ENCODE measurements at places on chromosomes 1 and 21.

- no peak for DNase-seq
These were observed 20.7 kb upstream of the LAX1 start for GRCh38 chr1:203744075-203744972.

DNA sequence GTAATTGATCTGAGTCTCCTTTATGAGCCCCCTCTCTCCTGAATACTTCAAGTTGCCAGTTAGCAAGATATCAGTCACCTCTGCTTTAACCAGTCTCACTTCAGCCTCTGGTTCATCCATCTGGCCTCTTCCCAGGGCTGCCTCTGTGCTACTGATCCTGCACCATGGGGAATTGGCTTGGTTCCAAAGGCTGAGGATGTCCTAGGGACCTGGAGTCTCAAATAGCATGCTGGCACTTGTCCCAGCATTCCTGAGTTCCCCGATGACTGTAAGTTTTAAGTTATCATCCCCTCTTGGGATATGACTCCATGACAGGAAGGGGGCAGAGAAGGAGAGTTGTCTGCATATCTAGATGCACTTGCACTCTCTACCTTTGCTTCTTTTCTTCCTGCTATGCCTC, 252.0 kb downstream of the PTBP2 start:
- no peak for DNase-seq

DNA sequence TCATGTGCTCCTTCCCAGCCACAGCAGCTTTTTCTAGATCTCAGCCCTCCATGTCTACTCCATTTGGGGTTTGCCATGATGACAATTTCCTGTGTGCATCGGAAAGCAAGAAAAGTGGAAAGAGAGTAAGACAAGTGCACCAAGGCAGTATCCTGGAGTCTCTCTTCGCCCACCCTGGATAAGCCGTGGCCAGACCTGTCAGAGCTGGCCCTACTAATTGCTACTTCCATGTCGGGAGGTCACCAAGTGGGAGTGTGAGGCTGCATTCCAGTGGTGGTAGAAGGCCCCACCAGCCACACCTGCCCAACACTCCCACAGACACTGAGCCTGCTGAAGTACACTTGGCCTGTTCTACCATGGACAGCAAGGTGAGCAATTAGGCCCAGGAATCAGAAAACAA, 14.0 kb upstream of the LORICRIN start:
- DNase-seq: no peak

DNA sequence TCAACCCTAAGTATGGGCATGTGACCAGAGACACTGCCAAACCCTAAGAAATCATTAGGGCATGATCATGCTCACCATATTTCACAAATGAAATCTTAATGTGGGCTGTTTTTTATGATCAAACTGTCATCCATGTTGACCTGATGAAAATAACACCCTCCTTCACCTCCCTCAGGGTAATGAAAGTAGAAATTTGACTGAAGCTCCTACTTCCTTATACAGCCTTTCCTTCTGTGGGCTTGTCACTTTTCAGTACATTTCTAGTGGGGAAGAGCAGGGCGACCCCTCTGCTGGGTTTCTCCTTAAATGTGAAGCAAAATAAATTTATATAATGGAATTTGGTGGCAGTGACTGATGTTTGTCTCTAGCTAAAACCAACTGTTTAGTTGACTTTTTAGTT, 25.9 kb downstream of the IVNS1ABP start:
- no peak for DNase-seq

DNA sequence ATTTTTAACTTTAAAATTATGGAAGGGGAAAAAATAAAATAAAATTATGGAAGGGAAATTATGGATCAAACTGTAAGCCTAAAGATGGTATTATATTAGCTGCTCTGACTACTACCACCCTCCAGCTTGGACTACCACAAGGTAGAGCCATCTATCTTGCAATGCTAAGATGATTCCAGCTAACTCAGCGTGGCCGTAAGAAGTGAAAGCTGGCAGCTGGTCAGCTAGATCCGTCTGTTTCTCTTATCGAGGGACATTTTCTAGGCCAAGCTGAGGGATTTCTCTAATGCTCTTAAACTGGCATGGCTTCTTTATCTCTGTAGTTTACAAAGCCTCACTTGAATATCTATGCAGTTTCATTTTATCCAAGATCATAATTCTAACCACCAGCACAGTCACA, 31.5 kb downstream of the LYST start:
- DNase-seq: no peak

DNA sequence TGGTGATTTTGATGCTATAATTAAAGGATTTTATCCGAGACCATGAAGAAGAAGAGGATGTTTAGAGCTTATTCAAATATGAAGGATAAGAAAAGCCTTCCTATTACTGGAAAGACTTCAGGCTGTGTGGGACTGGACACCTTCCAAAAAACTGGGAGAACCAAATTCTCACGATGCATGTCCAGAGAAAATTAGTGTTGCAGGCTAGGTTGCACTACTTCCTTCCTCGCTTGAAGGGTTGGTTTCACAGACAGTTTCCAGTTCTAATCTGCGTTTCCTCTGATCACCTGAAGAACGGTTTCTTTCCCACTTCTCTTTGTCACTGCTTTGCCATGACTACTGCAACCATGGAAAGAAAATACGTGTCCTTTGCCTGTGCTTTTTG, 2.0 kb downstream of the MTARC2 start:
- DNase-seq: no peak

- no peak for DNase-seq
These were observed 18.2 kb downstream of the RCAN1 start for GRCh38 chr21:34596561-34597271.

Data from NCI-H1417 treated with DMSO at 0.1 percent for 48 hours (cell line).